Epithelial cell of umbilical artery (primary cell): ENCODE measurements at places on chromosomes 13 and 19. TPM values are rescaled to one million over a fixed set of nuclear protein-coding genes. Genes with fewer than 3 reads are reported as not detected.

The ATXN8OS gene
- not detected in 2 replicates for total RNA-seq

The PRR19 gene
- total RNA-seq: not detected in 2 replicates

The C19orf67 gene
- not detected in 2 replicates for total RNA-seq

The USPL1 gene
- total RNA-seq: 24.4 and 24.6 TPM in 2 replicates

The ACP7 gene
- under 0.01 TPM in 1 of 2 replicates, not detected in the other for total RNA-seq
